Osteocyte (in vitro differentiated cells): ENCODE measurements at places on chromosomes 2 and 18. TPM values are rescaled to one million over a fixed set of nuclear protein-coding genes. Genes with fewer than 3 reads are reported as not detected.

The POU3F3 gene
- total RNA-seq = 35.5 TPM in 2 replicates

The DIPK1C gene
- total RNA-seq = not detected in 2 replicates

GRCh38 chr2:149188291-149188690 lies 142.1 kb upstream of the LYPD6 start:
- H3K36me3 ChIP-seq = peaks cover 3% of the 10 kb centered on the region
- no peak overlapping the region for H3K4me3 ChIP-seq
- no peaks in the 10 kb centered on the region for H3K27me3 ChIP-seq
- H3K27ac ChIP-seq = no peak overlapping the region

DNA sequence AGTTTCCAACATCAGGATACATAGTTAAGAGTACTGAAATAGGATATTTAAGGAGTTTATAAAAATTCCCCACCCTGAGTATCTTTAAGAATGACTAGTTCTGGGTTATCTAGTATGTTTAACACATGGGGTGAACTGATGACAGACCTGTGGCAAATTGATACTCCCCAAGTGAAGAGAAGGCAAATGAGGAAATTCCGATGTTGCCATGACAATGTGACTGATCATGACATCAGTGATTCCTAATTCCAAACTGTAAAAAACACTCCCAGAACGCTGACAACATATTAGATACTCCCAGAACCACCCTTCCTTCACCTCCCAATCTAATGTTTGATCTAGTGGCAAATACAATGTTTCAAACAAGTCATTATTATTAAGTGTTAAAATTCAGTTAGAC lies 77.6 kb downstream of the RBMS1 start:
- H3K36me3 ChIP-seq = peaks cover 2% of the 10 kb centered on the region
- peak overlapping the region; percentile 79 for H3K27ac ChIP-seq
- peaks cover 68% of the 10 kb centered on the region for H3K4me1 ChIP-seq
- no peak for DNase-seq
- no peaks in the 10 kb centered on the region for H3K27me3 ChIP-seq

GRCh38 chr18:14174706-14175085 lies 42.5 kb upstream of the ZNF519 start:
- no peaks in the 10 kb centered on the region for H3K36me3 ChIP-seq
- H3K4me3 ChIP-seq = no peak overlapping the region
- H3K4me1 ChIP-seq = no peaks in the 10 kb centered on the region

GRCh38 chr2:118738524-118739308 lies 108.7 kb downstream of the EN1 start:
- DNase-seq = no peak
- peaks cover 7% of the 10 kb centered on the region for H3K4me1 ChIP-seq
- H3K27me3 ChIP-seq = peaks cover 2% of the 10 kb centered on the region
- peak overlapping the region; percentile 47 for H3K27ac ChIP-seq

DNA sequence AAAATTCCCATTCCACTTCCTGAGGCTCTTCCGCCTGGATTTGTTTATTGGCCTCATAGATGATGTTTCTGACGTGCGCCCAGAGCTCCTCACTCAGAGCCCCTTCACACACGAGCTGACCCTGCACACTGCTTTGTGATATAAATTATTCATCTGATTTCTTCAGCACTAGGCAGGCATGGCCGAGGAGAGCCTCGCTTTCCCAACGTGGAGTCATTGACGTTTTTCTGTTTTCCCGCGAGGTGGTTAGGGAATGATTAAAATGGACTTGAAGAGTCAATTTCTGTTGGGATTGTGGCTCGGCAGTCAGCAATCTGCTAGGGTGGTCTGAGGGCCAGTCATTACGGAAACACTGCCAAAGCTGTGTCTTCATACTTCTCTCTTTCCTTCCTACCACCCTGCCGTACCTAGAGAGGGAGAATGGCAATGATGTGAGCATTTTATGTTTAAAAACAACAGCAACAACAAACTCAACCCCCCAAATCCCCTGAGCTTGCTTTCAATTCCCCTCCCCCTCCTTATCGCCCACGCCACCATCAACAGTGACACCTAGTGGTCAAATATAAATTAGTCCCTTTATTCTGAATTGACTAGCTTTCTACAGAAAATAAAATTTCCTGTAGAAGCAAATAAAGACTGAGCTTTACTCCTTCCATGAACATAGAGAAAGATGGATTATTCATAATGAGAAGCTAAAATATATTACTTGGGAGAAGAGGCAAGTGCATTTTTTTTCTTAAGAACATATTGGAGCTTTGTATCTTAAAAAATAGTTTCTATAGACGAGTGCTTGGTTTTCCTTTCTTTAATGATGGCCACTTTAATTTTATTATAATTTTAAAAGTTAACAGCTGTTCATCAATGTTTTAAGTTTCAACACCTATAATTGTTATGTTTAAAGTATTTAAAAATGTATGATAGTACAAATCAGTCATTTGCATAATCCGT lies 285.1 kb downstream of the MTX2 start:
- H3K4me3 ChIP-seq = peak overlapping the region; percentile 10
- H3K36me3 ChIP-seq = no peaks in the 10 kb centered on the region
- peaks cover 50% of the 10 kb centered on the region for H3K27me3 ChIP-seq
- DNase-seq = no peak
- H3K4me1 ChIP-seq = no peaks in the 10 kb centered on the region

- peak overlapping the region; percentile 93 for H3K27ac ChIP-seq
- H3K27me3 ChIP-seq = no peaks in the 10 kb centered on the region
- peaks cover 33% of the 10 kb centered on the region for H3K4me1 ChIP-seq
- H3K4me3 ChIP-seq = no peak overlapping the region
- H3K36me3 ChIP-seq = no peaks in the 10 kb centered on the region
These were observed 76.5 kb downstream of the SDC1 start for GRCh38 chr2:20148426-20148922.

DNA sequence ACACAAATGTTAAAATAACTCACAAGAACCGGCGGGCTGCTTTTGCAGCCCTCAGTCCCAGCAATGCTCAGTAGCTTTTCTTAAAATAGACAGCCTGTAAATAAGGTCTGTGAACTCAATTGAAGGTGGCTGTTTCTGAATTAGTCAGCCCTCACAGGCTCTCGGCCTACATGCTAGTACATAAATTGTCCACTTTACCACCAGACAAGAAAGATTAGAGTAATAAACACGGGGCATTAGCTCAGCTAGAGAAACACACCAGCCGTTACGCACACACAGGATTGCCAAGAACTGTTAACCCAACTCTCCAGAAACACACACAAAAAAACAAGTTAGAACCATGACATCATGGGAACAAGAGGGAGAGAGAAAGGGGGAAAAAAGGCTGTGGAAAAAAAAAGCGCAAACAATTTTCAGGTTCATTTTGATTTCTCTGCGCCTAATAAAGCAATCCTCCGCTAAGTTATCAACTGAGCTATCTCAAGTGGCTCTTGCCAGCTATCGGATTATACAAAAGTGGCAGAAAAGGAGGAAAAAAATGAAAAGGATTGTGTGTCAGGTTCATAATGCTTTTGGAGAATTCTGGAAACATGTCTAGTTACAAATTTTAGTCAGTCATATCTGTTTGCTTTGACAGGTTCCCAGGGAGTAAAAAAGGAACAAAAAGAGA lies 89.1 kb downstream of the ZEB2 start:
- peaks cover 39% of the 10 kb centered on the region for H3K4me1 ChIP-seq
- no peak overlapping the region for H3K4me3 ChIP-seq
- no peaks in the 10 kb centered on the region for H3K27me3 ChIP-seq
- peaks cover 33% of the 10 kb centered on the region for H3K36me3 ChIP-seq
- no peak for DNase-seq

GRCh38 chr2:28434600-28434989 lies 41.9 kb downstream of the FOSL2 start:
- no peak for DNase-seq
- peaks cover 4% of the 10 kb centered on the region for H3K4me1 ChIP-seq
- no peaks in the 10 kb centered on the region for H3K36me3 ChIP-seq
- H3K27ac ChIP-seq = no peak overlapping the region
- no peaks in the 10 kb centered on the region for H3K27me3 ChIP-seq

DNA sequence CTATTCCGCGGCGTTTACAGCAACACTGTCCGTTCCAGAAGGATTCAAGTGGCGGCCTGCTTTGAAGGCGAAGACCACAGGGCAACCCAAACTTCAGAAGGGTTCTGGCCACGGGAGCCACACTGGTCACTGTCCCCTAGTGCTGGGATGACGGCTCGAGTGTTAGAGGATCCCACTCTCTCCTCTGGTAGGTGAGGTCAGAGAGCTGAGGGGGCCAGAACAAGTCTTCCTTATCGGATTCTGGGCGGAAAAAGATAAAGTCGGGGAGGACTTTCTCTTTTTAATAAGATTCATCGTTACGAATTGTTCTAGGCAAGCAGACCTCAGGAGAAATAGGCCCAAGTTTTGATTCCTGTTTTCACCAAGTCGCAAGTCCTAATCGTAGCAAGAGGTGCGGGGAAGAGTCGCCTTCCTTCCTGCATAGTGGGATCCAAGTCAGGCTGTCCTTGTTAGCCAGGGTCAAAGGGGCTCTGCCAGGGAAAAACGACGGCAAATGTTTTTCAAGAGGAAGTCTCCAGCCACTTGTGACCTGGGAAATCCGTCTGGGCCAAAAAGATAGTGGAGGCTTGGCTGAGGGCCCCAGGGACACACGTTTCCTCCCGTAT lies 864 bp upstream of the MYL12A start:
- DNase-seq = no peak
- H3K27me3 ChIP-seq = no peaks in the 10 kb centered on the region
- peak overlapping the region; percentile 99 for H3K27ac ChIP-seq
- H3K4me3 ChIP-seq = peak overlapping the region; percentile 88
- peaks cover 12% of the 10 kb centered on the region for H3K36me3 ChIP-seq
- H3K4me1 ChIP-seq = peaks cover 41% of the 10 kb centered on the region
